ENCODE measurements at places on chromosomes 4 and X.

DNA sequence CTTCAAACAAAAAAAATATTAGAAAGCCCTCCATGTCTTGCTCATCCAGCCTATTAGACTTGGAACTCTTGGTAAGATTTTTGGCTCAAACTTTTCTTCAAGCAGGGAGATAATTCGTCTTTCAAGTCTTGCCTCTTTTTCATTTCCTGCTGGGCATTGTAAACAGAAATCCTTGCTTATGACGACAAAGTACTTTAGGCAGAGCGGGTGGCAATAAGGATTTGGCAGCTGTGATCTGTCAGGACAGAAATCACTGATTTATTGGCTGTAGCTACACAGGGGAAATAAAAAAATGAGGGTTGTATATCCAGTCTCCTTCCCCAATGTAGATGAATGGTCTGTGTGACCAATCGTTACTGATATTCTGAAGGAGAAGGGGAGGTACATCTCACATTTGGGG lies 121.6 kb downstream of the SLC4A4 start:
- DNase-seq: no peak

- no peak for DNase-seq
These were observed 8.1 kb downstream of the HSD17B11 start for GRCh38 chr4:87382931-87383330.

GRCh38 chr4:186015212-186015817 lies 53.6 kb upstream of the TLR3 start:
- peak; percentile 74 for DNase-seq

GRCh38 chr4:168560184-168561180 lies 63.6 kb downstream of the PALLD start:
- DNase-seq: no peak

- no peak for DNase-seq
These were observed 185.9 kb downstream of the SLC4A4 start for GRCh38 chr4:71524756-71525155.

DNA sequence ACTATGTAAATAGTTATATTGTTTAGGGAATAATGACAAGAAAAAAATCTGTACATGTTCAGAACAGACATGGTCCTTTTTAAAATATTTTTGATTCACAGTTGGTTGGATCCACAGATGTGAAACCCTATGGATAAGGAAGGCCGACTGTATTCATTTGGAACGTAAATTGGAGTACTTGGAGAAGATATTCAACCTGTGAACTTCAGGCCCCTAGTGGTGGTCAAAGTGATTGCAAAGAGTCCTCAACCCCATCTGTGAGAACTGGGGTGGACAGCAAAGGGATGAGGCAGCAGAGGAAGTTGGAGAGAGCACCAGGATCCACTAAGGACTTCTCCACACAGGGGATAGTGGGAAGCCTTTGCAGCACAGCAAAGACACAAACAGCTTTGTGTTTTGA lies 6.2 kb upstream of the CXCL13 start:
- no peak for DNase-seq

DNA sequence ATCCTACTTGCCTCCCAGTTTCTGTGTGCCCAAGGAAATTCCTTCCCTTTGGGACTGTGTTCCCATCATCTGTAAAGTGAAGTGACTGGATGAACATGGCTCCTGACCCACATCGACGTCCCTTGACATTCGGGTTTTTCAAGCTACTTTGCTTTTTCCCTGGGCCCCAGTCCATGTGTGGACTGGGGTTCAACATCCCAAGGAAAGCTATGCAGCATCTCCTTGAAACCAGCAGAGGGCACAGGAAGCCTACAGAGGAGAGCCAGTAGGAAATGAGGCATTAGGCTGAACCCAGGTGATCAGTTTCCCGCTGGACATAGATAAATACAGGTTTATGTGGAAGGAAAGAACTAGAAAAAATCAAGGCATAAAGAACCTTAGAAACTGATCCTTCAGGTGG lies 145.1 kb upstream of the ARHGEF9 start:
- DNase-seq: no peak

GRCh38 chr4:36241771-36242170 lies 2.5 kb downstream of the ARAP2 start:
- no peak for DNase-seq
